ENCODE measurements at places on chromosomes 2 and 18. TPM values are rescaled to one million over a fixed set of nuclear protein-coding genes. Genes with fewer than 3 reads are reported as not detected.

Gene HOXD3
- total RNA-seq, result not detected

Gene SH2D6
- not detected for total RNA-seq

Gene THADA
- total RNA-seq, result 29.3 TPM

Gene CCDC74B
- total RNA-seq, result 0.38 TPM

Gene RNF125
- total RNA-seq, result 112 TPM

Gene CNDP2
- total RNA-seq, result 75.5 TPM

Gene PDE1A
- total RNA-seq, result not detected

Gene TLX2
- total RNA-seq, result 0.30 TPM

Gene FSIP2
- 0.39 TPM for total RNA-seq

Gene TANK
- 66.3 TPM for total RNA-seq

Gene AFF3
- total RNA-seq, result 15.7 TPM

Gene IRS1
- 2.9 TPM for total RNA-seq

Measured in CD4-positive, alpha-beta T cell (primary cell).